Hair follicular keratinocyte (primary cell): ENCODE measurements at places on chromosomes 2 and 18. TPM values are rescaled to one million over a fixed set of nuclear protein-coding genes. Genes with fewer than 3 reads are reported as not detected.

The PUM2 gene
- total RNA-seq, result 13.7 and 15.6 TPM in 2 replicates

The PARD3B gene
- 0.23 and 0.42 TPM in 2 replicates for total RNA-seq

The CCDC142 gene
- total RNA-seq, result 6.1 and 16.7 TPM in 2 replicates

The NDC80 gene
- 9.5 and 28.4 TPM in 2 replicates for total RNA-seq

The CRACDL gene
- 0.23 and 0.80 TPM in 2 replicates for total RNA-seq

The RGPD4 gene
- not detected in 2 replicates for total RNA-seq

The CPO gene
- total RNA-seq, result not detected in 2 replicates

The ADAM23 gene
- 0.72 and 5.1 TPM in 2 replicates for total RNA-seq

The FBLN7 gene
- 0.23 TPM in 1 of 2 replicates, not detected in the other for total RNA-seq

The EFEMP1 gene
- total RNA-seq, result 215 and 218 TPM in 2 replicates

The TMEM247 gene
- total RNA-seq, result not detected in 2 replicates

The CHMP3 gene
- 62.5 and 80.5 TPM in 2 replicates for total RNA-seq

The OSBPL1A gene
- 16.0 and 22.4 TPM in 2 replicates for total RNA-seq

The GREB1 gene
- total RNA-seq, result 0.31 and 1.0 TPM in 2 replicates

The CCDC74B gene
- 2.9 and 3.7 TPM in 2 replicates for total RNA-seq

The LAPTM4A gene
- 76.1 and 77.8 TPM in 2 replicates for total RNA-seq

The OR6B2 gene
- total RNA-seq, result not detected in 2 replicates

The RASGRP3 gene
- total RNA-seq, result not detected in 2 replicates

The LYPD1 gene
- not detected in 2 replicates for total RNA-seq

The GCKR gene
- total RNA-seq, result not detected in 2 replicates

The UGT1A10 gene
- not detected in 2 replicates for total RNA-seq

The ABCG8 gene
- not detected in 2 replicates for total RNA-seq
